ENCODE measurements at places on chromosomes 12 and 14.
A peak's percentile ranks its signal among the peaks of the same experiment; 100 is the strongest.

GRCh38 chr14:24925771-24926374 is 124.1 kb downstream of the STXBP6 start:
- H3K4me1 ChIP-seq = peaks cover 25% of the 10 kb centered on the region
- no peaks in the 10 kb centered on the region for H3K36me3 ChIP-seq
- DNase-seq = no peak
- no peak overlapping the region for H3K4me3 ChIP-seq
- H3K27ac ChIP-seq = no peak overlapping the region

- no peak overlapping the region for H3K27ac ChIP-seq
- H3K36me3 ChIP-seq = no peaks in the 10 kb centered on the region
- no peak overlapping the region for H3K4me3 ChIP-seq
- H3K27me3 ChIP-seq = no peaks in the 10 kb centered on the region
- H3K4me1 ChIP-seq = no peaks in the 10 kb centered on the region
- no peak for DNase-seq
Measured at GRCh38 chr14:33210311-33210710, 271.6 kb downstream of the NPAS3 start.

GRCh38 chr12:76031414-76032042 is at the start of gene PHLDA1:
Gene PHLDA1, minus strand, starts transcription at chr12:76031776.
- peaks cover 11% of the 10 kb centered on the region for H3K36me3 ChIP-seq
- H3K27me3 ChIP-seq = no peaks in the 10 kb centered on the region
- peak within 1 kb of the TSS; percentile 90 for H3K4me3 ChIP-seq
- peak; percentile 95 for DNase-seq

DNA sequence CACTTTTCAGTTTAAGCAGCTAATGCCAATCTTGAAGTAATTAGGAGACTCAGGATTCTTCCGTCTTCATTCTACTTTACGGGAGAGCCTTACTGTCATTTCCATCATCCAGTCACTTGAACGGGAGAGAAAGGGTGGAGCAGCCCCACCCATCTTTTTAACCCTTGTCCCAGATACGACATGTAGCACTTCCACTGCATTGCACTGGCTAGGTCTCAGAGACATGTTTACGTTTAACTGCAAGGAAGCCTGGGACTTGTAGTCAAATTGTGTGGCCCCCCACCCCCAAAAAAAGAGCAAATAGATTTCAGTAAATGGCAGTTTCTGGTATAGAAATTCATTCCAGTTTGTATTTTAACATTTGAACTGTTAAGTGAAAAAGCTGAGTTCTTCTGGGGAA is 46.1 kb upstream of the SYT1 start:
- DNase-seq = no peak
- no peaks in the 10 kb centered on the region for H3K4me1 ChIP-seq
- no peaks in the 10 kb centered on the region for H3K36me3 ChIP-seq
- H3K4me3 ChIP-seq = no peak overlapping the region
- no peaks in the 10 kb centered on the region for H3K27me3 ChIP-seq

DNA sequence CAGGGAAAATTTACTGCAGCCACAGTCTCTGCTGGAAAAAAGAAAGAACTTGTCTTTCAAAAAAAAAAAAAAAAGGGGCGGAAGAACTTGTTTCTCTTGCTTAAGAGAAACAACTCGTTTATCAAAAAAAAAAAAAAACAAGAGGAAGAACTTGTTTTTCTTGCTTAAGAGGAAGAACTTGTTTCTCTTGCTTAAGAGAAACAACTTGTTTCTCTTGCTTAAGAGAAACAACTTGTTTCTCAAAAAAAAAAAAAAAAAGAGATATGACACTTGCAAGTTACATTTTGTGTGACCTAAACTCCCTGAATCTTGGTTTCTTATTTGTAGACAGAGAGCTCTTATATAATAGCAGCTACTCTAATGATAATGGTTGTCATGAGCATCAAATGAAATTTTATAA is 44.7 kb upstream of the USP15 start:
- H3K36me3 ChIP-seq = no peaks in the 10 kb centered on the region
- H3K4me3 ChIP-seq = no peak overlapping the region
- H3K27me3 ChIP-seq = no peaks in the 10 kb centered on the region
- DNase-seq = no peak
- H3K27ac ChIP-seq = no peak overlapping the region

- peaks cover 3% of the 10 kb centered on the region for H3K4me1 ChIP-seq
- H3K27me3 ChIP-seq = no peaks in the 10 kb centered on the region
- DNase-seq = no peak
- H3K27ac ChIP-seq = no peak overlapping the region
- H3K4me3 ChIP-seq = no peak overlapping the region
- no peaks in the 10 kb centered on the region for H3K36me3 ChIP-seq
Measured at GRCh38 chr12:132249689-132250478, 79.5 kb downstream of the GALNT9 start.

DNA sequence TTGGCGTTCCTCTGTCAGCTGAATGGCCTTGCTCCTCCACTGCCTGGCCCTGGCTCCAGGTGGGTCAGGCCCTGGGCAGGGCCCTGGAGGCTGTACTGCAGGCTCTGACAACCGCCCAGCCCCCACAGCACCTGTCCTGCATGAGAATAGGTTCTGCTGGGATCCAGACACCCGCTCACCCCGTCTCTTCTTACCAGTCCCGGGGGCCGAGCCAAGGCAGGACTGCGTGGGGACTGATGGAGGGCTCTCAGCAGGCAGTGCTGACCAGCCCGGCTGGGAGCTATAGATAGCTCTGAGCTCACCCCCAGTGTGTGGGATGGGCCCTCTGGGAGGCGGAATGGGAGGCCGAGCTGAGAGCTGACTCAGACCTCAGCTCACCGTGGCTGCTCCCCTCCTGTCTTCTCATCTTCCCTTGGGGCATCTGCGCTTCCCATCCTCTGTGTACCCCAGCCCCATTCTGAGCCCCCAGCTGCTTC is 39.6 kb downstream of the TEAD4 start:
- peak; percentile 9 for DNase-seq
- no peaks in the 10 kb centered on the region for H3K36me3 ChIP-seq
- H3K27me3 ChIP-seq = no peaks in the 10 kb centered on the region
- H3K4me3 ChIP-seq = no peak overlapping the region

DNA sequence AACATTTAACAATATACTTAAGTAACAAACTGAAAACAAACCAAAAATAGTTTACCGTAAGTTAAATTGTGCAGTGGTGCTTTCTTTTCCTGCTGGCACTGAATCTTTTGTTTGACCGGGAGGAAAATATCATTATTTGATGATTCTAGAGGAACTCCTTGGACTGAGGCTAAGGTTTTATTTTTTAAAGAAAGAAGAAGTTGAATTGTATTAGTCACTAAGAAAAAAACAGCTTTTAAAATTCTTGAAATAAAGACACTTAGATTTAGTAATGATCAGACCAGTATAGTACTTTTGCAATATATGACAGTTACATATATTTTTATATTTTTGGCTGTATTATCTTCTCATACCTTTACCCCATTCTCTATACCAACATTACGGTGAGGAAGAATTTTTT is 10.3 kb downstream of the MIS18BP1 start:
- no peak for DNase-seq
- no peaks in the 10 kb centered on the region for H3K4me1 ChIP-seq
- no peaks in the 10 kb centered on the region for H3K36me3 ChIP-seq
- H3K4me3 ChIP-seq = no peak overlapping the region
- no peak overlapping the region for H3K27ac ChIP-seq
- no peaks in the 10 kb centered on the region for H3K27me3 ChIP-seq

DNA sequence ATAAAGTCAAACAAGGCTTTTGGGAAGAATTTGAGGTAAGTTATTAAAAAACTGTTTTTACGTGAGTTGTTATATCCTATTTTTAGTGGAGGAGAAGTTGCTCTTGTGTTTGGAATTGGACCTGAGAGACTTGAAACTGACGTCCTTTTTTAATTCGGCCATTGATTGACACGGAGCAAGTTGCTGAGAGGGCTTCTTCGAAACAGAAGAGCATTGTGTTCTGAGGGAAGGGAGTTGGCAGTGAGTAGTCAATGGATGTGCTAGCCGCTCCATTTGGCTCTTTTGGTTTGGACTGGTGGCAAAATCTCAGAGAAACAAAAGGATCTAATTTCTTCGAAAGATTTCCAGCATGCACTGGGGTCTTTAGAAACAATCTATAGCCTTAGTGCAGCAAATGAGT is 37.3 kb downstream of the PTPN11 start:
- H3K36me3 ChIP-seq = peaks cover 42% of the 10 kb centered on the region
- H3K27me3 ChIP-seq = no peaks in the 10 kb centered on the region
- H3K27ac ChIP-seq = no peak overlapping the region

- H3K4me1 ChIP-seq = no peaks in the 10 kb centered on the region
- no peaks in the 10 kb centered on the region for H3K36me3 ChIP-seq
- no peaks in the 10 kb centered on the region for H3K27me3 ChIP-seq
- DNase-seq = no peak
- H3K4me3 ChIP-seq = no peak overlapping the region
Measured at GRCh38 chr14:51056421-51056820, 38.5 kb downstream of the TRIM9 start.

- no peak overlapping the region for H3K4me3 ChIP-seq
- no peak overlapping the region for H3K27ac ChIP-seq
- H3K27me3 ChIP-seq = no peaks in the 10 kb centered on the region
- no peaks in the 10 kb centered on the region for H3K36me3 ChIP-seq
- DNase-seq = no peak
Measured at GRCh38 chr12:92028441-92028709, 117.3 kb downstream of the BTG1 start.

DNA sequence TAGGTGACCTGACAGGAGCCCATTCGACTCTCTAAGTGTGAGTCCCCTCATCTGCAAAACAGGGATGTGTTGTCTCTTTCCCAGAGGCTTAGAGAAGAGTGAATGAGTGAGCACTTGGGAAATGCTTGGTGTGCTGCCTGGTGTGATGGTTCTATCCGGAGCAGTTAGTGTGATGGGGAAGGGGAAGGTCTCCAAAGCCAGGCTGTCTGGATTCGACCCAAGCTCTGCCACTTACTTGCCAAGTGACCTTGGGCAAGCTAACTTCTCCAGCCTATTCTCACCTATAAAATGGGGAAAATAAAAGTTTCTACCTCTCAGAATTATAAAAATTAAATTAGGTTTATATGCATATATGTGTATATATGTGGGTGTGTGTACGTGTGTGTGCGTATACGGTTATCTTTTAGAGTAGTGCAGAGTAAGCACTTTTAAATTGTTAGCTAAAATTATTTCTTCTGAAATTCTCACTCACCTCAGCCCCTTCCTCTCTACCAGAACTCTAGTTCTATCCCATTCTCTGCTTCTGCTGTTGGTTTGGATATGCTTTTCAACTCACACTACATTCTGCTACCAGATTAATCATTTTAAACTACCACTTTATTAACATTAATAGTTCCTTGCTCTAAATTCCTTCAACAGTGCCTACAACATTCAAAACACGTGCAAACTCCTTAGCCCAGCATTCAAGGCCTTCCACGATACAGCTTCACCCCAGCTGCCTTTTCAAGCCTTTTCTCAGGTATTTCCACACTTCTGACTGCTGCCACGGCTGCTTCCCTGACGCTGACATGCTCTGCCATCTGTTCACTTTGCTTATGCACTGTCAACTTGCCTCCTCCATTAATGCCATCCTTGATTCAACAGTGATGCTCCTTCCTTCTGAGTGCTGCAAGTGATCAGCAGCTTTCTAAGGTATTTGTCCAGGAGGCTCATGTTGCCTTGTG is 55.3 kb downstream of the DICER1 start:
- no peak overlapping the region for H3K4me3 ChIP-seq
- peaks cover 6% of the 10 kb centered on the region for H3K4me1 ChIP-seq
- H3K36me3 ChIP-seq = peaks cover 38% of the 10 kb centered on the region
- DNase-seq = no peak
- no peak overlapping the region for H3K27ac ChIP-seq
- no peaks in the 10 kb centered on the region for H3K27me3 ChIP-seq

DNA sequence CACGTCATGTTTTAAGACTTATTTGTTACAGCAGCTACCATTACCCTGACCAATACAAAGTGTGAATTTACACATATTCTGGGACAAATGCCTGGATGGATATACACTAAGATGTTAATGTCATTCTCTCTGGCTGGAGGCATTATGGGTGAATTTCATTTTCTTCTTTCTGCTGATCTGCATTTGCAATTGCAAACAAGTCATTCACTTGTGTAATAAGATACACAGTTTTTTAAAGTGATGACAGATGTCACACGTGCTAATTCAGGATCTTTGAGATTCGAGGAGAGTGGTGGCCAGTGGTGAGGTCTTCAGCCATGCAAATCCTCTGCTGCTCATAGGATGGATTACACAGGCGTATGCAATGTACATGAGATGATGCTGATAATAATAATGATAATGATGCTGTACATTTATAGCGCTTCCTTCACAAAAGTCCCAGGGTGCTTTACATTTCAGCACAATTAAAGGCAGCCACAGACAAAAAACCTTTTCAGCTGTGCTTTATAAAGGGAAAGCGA is 155.9 kb upstream of the NOS1 start:
- no peaks in the 10 kb centered on the region for H3K36me3 ChIP-seq
- H3K4me1 ChIP-seq = peaks cover 45% of the 10 kb centered on the region
- no peak overlapping the region for H3K27ac ChIP-seq
- H3K4me3 ChIP-seq = no peak overlapping the region
- DNase-seq = no peak
- no peaks in the 10 kb centered on the region for H3K27me3 ChIP-seq

- no peaks in the 10 kb centered on the region for H3K4me1 ChIP-seq
- H3K36me3 ChIP-seq = no peaks in the 10 kb centered on the region
- DNase-seq = peak; percentile 77
- H3K27me3 ChIP-seq = no peaks in the 10 kb centered on the region
Measured at GRCh38 chr14:89270439-89271227, 146.4 kb downstream of the FOXN3 start.

DNA sequence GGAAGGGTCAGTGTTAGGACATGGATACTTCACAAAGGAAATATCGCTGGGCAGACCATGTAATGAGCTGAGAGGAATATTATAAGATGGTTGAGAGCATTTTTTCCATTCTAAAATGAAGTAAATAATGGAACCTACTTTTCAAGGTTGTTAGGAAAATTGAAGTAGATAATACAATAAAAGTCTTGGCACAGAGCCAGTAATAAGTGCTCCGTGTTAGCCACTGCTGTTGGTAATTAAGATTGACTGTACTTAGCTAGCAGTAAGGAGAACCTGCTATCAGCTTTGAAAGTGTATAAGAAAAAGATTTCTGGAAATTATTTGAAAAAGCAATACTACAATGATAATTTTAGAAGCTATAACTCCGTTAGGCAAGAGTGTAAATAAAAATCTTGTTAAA is 77.6 kb downstream of the SCAF11 start:
- H3K4me3 ChIP-seq = no peak overlapping the region
- no peaks in the 10 kb centered on the region for H3K4me1 ChIP-seq
- no peak overlapping the region for H3K27ac ChIP-seq
- H3K27me3 ChIP-seq = no peaks in the 10 kb centered on the region
- H3K36me3 ChIP-seq = no peaks in the 10 kb centered on the region

DNA sequence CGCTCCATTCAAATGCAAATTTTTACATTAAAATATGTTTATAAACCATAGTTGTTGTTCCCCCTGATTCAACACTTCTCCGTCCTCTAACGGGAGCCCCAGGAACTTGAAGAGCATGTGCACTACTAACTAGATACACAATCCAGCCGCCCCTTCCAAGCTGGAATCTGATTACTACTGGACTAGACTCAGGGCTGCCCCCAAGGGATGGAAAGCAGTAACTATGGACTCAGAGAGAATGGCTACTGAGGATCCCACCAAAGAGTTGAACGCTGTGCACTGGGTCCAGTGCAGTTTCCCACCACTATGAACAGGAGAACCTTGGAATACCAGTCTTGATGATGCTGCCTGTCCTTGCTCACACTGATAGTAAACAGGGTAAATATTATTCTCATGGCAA is 48.6 kb upstream of the PCNX1 start:
- no peak overlapping the region for H3K4me3 ChIP-seq
- H3K36me3 ChIP-seq = no peaks in the 10 kb centered on the region

GRCh38 chr14:99430491-99430890 is 50.2 kb downstream of the SETD3 start:
- H3K27ac ChIP-seq = no peak overlapping the region
- peak; percentile 31 for DNase-seq
- H3K4me1 ChIP-seq = peaks cover 24% of the 10 kb centered on the region
- no peak overlapping the region for H3K4me3 ChIP-seq
- peaks cover 12% of the 10 kb centered on the region for H3K36me3 ChIP-seq
